ENCODE measurements at places on chromosomes 5 and 9.
A peak's percentile ranks its signal among the peaks of the same experiment; 100 is the strongest.

- DNase-seq = peak; percentile 14
Measured at GRCh38 chr9:82489201-82489821, 500.7 kb downstream of the SPATA31D1 start.

GRCh38 chr5:102743900-102744299 lies 11.2 kb upstream of the PAM start:
- DNase-seq = no peak

DNA sequence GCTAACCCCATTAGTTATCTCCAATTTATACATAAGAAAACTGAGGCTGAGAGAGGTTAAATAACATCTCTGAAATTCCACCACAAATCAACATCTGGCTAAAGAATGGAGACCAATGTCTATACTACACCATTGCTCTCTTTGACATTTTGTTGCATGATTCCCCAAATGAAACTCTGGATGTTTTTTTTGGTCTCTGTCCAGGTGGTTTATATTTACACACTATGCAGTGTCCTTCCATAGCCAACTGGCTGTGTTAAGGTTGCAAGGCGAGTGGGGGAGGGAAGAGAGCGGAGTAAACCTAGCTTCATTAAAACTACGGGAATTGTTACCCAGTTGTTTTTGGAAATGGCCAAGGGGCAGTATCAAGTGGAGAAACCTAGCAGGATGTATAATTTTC lies 67.2 kb downstream of the KIF4B start:
- DNase-seq = no peak

GRCh38 chr5:172669386-172670004 lies 28.4 kb downstream of the NEURL1B start:
- no peak for DNase-seq

DNA sequence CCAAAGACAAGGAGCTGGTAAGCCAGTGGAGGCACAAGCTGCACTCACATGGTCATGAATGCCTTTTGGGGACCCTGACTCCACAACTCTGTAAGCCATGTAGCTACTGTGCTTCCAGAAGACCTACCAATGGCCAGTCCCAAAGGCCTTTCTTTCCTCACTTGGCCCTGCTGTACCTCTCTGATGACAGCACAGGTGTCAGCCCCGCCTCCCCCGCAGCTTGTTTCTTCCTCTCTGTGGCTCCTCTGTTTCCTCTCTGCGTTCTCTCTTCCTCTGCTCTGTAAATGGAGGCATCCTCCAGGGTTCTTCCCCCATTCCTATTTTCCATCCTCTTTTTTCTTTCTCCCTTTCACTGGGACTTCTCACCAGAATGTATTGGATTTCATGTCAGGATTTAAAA lies 26.7 kb downstream of the SH3TC2 start:
- no peak for DNase-seq

DNA sequence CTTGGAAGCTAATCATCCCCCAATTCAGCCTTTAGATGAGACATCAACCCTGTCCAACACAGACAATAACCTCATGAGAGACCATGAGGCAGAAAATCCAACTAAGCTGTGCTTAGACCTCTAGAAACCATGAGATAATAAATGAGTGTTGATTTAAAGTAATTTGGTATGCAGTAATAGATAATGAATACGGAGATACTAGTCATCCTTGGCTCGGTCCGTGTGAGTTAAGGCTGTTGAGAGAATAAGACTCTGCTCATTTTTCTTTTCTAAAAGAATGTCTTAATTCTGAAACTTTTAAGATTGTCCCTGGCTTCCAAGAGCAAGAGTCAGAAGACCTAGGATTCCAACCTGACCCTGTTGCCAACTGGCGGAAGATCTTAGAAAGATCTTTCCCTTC lies 6.1 kb downstream of the TNC start:
- no peak for DNase-seq

- no peak for DNase-seq
Measured at GRCh38 chr9:124489222-124489621, 18.0 kb downstream of the NR5A1 start.

DNA sequence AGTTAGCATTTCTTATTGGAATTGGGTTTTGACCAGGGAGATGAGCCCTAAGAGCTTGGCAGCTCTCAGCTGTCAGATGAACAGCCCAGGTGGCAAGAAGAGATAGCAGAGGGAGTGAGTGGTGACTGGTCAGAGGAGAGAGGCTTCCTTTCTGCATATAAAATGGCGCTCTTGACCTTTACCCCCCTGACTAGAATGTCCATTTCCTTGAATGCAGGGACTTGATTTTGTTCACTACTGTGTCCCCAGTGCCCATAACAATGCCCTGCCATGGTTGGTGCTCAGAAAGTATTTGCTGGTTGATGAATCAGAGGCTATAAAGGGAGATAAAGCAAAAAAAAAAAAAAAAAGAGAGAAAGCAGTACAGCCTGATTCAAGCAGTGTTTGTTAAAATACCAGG lies 7.2 kb downstream of the CHMP5 start:
- DNase-seq = no peak

DNA sequence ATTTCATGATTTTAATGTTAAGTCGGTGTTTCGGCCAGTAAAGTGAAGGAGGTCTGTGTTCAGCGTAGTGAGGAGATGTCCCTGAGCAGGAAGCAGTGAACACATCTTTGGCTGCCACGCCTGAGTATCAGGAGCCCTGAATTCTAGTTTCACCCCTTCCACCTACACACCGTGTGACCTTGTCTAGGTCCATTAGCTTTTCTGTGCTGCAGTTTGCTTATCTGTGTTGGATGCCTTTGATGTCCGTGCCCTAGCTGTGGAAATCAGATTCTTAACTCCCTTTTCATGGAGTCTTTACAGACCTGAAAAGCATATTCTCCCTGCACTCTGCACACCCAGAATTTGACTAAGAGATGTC lies 601 bp downstream of the FBXO38 start:
- no peak for DNase-seq

- DNase-seq = no peak
Measured at GRCh38 chr5:131430794-131431193, 166.9 kb downstream of the CDC42SE2 start.

- no peak for DNase-seq
Measured at GRCh38 chr9:79026316-79026715, 545.4 kb upstream of the TLE4 start.

DNA sequence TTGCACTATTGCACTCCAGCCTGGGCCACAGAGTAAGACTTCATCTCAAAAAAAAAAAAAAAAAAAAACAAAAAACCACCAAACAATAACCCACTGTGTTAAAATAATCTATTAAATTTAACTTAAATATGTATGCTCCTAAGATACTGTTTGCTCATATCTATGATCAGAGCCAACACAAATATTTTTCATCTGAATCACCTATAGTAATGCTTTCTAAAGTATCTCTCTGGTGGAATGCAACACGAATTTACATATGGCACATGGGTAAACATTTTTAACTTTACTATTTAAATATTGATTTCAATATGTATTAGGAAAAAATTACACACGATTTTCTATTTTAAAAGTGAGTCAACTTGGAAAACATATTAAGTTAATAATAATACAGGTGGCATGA lies 196.4 kb downstream of the RFX3 start:
- no peak for DNase-seq

DNA sequence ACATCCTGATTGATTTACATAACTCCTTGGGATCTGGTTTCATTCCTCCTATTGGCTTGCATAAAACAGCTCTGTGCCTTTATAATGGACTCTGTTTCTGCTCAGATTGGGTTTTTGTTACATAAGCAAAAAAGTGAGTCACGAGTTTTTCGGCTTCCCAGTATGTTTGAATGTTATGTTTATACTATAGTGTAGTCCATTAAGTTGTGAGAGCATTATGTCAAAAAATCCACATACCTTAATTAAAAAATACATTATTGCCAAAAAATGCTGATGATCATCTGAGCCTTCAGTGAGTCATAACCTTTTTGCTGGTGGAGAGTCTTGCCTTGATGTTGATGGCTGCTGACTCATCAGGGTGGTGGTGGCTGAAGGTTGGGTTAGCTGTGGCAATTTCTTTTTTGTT lies 144.6 kb downstream of the CCDC171 start:
- no peak for DNase-seq

DNA sequence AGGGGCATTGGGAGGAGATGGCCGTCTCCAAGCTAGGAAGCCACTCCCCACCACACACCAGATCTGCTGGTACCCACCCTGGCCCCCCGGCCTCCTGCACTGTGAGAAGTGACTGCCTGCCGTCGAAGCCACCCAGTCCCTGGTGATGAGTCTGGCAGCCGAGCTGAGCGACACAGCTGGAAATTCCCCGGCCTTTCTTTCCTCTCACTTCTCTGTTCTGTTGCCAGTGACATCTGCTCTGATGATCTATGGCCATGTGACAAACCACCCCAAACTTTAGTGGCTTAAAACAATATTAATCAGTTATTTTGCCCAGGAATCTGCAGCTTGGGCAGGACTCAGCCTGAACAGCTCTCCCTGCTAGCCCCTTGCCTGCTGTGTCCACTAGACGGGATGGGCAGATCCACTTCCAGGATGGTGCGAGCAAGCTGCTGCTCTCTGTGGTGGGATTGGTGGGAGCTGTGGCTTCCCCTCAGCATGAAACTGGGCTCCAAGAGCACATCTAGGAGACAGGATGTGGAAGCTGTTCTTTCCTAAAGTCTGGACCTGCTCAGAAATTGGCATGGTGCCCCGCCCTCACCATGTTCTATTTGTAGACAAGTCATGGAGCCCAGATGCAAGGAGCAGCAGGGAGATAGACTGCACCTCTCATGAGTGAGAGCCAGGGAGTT lies 211.2 kb downstream of the GADD45G start:
- DNase-seq = no peak

GRCh38 chr5:4083591-4084337 lies 488.1 kb downstream of the IRX1 start:
- DNase-seq = no peak

- no peak for DNase-seq
Measured at GRCh38 chr5:178642351-178642909, 15.6 kb upstream of the CLK4 start.

DNA sequence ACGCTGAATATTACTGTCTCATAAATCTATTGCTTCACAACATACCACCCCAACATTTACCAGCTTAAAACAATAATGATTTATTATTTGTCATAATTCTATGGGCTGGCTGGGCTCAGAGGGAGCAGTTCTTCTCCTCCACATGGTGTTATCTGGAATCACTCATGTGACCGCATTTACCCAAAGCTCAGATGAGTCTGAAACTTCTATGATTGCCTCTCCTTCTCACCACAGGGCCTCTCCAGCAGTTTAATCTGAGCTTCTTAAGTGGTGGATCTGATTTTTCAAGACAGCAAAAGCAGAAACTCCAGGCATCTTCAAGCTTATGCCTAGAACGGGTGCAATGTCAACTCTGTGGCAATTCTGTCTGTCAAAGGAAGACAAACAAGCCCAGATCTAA lies 210.3 kb upstream of the ADRA1B start:
- DNase-seq = no peak

GRCh38 chr5:97182571-97183099 lies 412 bp downstream of the RIOK2 start:
- no peak for DNase-seq

DNA sequence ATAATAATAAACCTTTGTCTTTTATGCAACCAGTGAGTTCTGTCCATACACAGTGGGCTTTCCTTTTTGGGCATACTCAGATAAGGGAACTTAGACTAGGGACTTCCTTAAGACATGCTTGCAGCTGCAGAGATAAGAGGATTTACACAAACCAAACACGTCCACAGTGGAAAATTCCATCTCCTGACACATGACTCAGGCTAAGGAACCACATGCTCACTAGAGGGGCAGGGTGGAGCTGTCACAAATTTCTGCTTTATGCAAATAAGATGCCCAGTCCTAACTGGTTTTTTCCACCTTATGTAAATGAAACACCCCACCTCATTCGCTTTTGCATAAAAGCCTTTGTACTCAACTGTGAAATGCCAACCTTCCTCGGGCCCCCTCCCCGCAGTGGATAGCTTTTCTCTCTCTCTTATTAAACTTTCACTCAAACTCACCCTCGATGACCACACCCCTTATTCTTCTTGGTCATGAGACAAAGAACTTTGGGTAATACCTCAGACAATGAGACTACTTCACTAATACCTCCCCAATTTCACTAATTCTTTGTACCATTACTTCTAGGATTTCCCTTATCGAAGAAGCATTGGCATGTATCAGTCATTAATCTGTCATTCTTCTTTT lies 170.3 kb upstream of the FTMT start:
- no peak for DNase-seq

DNA sequence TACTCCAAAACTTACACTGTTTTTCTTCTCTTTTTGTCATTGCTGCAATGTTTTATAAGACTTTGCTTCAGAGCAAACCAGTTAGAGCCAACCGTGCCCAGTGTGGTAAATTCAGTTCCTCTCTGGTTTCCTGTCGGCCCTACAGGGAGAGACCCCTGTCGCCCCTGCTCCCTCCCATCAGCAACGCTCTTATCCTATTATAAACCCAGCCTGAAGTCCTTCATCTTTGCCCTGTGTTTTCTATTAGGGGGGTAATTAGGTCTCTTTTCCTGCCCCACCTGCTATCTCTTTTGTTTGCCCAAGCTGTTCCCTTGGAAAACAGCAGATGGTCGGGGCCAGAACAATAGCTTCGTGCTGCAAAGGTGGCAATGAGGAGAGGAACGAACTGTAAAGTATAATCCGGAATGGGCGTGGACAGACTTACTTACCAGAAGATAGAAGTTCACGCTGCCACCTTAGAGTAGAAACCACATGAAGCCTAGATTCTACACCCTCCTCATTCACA lies 21.4 kb upstream of the OTULINL start:
- no peak for DNase-seq

DNA sequence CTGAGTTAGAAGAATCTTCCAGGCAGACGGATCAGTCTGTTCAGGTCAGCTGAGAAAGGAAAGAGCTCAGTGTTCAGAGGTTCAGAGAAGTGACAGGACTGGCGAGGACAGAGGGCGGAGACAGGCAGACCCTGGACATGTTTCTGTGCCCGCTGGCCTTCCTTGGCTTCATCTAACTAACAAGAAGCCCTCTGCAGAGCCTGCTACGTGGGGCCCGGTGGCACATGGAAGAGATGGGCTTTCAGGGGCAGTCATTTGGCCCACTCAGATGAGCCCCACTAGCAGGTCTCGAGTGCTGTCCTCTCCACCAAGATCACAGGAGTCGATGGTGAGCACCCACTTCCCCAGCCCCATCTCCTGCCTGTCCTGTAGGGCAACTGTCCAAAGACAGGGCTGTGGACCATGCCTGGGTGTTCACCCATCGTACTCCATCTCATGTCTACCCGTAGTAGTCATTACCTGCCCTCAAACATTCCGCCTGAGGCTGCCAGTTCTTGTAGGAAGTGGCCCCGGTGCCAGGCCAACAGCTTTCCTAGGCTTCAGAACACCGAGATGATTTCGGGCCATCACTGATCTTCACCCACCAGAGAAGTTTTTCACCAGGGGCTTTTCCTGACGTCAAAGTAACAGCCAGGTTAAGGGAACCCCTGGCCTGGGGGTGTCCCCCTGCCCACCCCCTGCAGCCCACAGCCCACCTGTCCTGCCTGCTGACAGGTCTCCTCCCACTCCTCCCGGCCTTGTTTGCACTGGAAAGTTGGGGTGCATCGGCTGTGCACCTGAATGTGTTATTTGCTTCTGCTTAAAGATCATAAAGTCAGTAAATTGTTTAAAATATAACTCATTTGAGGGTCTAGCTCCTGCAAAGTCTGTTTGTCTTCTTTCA lies 14.0 kb downstream of the IRX2 start:
- no peak for DNase-seq
